Activated T-cell treated with anti-CD3 and anti-CD28 coated beads, Interleukin-2, amount 50 U/mL, for 72 hours (primary cell): ENCODE measurements at places on chromosomes 6 and 20. TPM values are rescaled to one million over a fixed set of nuclear protein-coding genes. Genes with fewer than 3 reads are reported as not detected.
A peak's percentile ranks its signal among the peaks of the same experiment; 100 is the strongest.

The OTOR gene
- total RNA-seq = not detected

The LAMA4 gene
- 0.14 TPM for total RNA-seq

The CHRNA4 gene
- total RNA-seq = not detected

The SUMO4 gene
- total RNA-seq = 5.4 TPM

The SAMD5 gene
- 0.05 TPM for total RNA-seq

GRCh38 chr20:62524505-62524911 lies 48.7 kb upstream of the GATA5 start:
- H3K4me1 ChIP-seq = peaks cover 21% of the 10 kb centered on the region
- H3K36me3 ChIP-seq = no peaks in the 10 kb centered on the region
- H3K4me3 ChIP-seq = no peak overlapping the region

- no peak overlapping the region for H3K4me3 ChIP-seq
- no peaks in the 10 kb centered on the region for H3K36me3 ChIP-seq
- no peaks in the 10 kb centered on the region for H3K27me3 ChIP-seq
Measured at GRCh38 chr6:19024737-19025136, 637.6 kb downstream of the RNF144B start.

DNA sequence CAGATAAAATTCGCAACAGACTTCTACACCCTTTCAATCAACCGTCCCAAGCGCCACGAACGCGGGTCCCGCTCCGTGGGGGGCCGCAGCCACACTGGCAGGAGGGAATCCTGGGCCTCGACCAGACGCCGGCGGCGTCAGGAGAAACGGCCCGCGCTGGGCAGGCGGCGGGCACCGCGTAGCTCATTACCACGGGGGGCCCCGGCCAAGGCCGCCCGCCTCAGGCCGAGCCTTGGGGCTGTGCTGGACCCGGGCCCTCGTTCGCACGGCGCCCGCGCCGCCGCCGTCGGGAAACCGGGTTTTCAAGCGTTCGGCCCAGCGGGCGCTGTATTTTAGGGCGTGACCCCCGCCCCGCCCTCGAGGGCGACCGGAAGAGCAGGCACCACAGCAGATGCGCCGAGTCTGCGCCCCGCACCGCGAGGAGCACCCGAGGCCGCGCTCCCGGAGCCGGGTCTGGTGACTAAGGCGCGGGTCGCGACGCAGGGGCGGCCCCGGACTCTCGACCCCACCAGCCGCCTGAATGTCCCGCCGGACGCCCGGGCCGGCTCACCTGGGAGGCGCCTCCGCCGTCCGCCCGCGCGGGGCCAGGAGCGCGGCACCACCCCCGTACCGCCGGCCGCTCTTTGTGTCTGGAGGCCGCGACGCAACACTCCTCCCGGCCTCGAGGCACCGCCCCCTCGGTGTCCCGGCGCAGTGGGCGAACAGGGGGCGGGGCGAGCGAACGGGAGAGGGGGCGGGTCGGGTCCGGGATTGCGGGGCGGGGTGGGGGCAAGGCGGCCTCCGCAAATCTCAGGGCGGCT lies at the start of gene NINL:
TSS of gene NINL (minus strand) at position 627 of the 800 bp plus-strand sequence. CDS start 58,944 bp downstream, outside the sequence.
- H3K4me1 ChIP-seq = peaks cover 14% of the 10 kb centered on the region
- peak within 1 kb of the TSS; percentile 92 for H3K4me3 ChIP-seq
- DNase-seq = peak; percentile 69
- peaks cover 15% of the 10 kb centered on the region for H3K27me3 ChIP-seq
- H3K27ac ChIP-seq = peak within 1 kb of the TSS; percentile 56
